Stimulated activated CD4-positive, alpha-beta T cell treated with anti-CD3 and anti-CD28 coated beads, Interleukin-2, amount 100 ng/mL, for 4 hours (primary cell): ENCODE measurements at places on chromosomes 16 and 17.

DNA sequence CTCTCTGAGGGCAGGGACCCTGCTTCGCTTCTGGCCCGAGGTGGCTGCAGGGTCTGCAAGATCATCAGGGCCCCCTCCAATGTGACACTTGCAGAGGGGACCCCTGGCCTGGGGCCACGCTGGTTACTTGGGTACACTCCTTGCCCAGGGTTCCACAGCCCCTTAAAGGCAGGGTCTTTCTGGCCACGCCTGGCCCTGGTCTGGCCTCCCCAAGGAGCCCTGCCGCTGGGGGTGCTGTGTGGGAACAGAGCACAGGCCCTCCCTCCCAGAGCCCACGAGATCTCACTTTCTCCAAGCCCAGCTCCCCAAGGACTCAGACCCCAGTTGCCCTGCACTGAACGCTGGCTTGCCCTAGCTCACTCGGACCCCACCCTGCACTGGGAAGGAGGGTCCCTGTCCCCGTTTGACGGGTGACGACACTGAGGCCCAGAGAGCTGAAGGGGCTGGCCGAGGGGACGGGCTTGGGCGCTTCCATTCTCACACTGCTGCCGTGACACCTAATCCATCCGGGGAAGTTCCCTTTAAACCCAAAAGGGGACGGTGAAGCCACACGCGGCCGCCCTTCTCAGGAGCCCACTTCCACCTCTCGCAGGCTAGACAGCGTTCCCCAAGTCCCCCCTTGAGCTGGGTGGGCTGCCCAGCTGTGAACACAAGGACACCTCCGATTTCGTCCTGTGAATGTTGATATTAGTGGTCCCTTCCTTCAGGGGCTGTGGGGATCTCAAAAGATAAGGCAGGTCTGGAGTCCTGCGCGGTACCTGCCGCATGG lies 26.9 kb upstream of the OSGIN1 start:
- no peak for DNase-seq

DNA sequence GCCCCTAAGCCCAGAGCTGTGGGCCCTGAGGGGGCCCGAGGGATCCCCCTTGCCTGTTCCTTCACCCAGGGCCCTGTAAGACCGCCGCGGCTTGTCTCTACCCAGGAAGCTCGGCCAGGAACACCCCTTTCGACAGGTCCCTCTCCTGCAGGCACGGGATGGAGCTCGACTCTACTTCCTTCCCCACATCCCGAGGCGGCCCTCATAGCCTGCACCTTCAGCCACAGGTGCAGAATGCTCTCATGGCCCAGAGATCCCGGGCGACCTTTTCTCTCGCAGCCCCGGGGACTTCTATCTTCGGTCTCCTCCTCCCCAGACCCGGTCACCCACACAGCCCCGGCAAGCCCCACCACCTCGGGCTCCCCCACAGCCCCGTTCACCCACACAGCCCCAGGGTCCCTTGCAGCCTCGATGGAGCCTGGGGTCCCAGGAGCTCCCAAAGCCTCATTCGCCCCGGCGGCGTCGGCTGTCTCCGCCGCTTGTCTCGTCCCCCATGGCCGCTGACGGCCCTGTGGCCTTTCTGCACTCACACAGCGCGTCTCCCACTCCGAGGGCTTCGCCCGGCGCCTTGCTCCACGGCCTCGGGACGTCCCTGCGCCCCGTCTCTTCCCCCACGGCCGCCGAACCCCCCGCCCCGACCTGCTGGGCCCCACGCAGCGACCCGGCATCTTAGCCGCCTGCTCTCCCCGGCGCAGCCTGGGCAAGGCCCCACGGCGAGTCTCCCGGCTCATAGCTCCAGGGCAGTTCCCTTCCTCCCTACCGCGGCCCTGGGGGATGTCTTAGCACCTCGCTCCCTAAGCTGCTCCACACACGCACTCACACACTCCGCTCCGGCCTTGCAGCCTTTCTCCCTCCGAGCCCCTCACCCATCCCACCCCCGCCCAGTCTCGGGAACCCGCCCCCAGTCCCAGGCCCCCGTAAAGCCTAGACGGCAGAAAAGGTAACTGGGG lies 650 bp downstream of the KIAA0753 start:
- DNase-seq: no peak

GRCh38 chr16:59635674-59636073 lies 901.6 kb upstream of the GOT2 start:
- DNase-seq: no peak

- DNase-seq: no peak
These were observed 5.0 kb downstream of the SRCAP start for GRCh38 chr16:30703971-30704370.

DNA sequence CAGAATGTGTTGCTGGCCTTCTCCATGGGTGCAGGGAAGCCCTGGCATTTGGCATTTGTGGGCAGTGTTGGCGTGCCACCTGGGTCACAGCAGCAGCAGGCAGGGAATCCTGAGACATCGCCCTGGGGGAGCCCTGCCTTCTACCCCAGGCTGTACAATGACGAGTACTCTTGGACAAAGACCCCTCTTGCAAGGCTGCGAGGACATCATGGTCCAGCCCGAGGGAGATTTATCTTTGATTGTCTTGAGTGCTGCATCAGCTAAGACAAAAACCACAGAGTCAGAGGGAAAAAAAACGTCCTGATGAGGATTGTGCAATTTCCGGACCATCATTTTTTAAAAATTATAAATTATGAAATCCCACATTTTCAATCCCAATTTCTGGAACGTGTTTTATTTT lies 3.7 kb downstream of the CRISPLD2 start:
- DNase-seq: no peak

GRCh38 chr17:56992364-56992763 lies 14.4 kb downstream of the SCPEP1 start:
- no peak for DNase-seq

DNA sequence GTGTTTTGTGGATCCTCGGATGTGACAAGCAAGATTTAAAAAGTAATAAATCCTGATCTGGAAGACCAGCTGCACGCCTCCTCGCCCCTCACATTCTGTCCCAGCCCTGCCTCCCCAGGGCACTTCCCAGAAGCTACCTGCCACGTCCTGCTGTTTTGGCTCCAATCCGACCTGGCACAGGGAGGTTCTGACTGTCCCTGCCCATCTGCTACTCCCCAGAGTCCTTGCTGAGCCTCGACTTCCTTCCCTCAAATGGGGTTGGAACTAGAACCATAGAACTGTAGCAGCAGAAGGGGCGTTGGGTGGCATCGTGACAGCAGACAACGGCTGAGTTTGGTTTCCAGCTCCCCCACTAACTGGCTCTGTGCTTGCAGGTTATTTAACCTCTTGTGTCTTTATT lies 71.7 kb downstream of the RPH3AL start:
- DNase-seq: no peak

- DNase-seq: no peak
These were observed 102.8 kb downstream of the XYLT1 start for GRCh38 chr16:17367923-17368322.

DNA sequence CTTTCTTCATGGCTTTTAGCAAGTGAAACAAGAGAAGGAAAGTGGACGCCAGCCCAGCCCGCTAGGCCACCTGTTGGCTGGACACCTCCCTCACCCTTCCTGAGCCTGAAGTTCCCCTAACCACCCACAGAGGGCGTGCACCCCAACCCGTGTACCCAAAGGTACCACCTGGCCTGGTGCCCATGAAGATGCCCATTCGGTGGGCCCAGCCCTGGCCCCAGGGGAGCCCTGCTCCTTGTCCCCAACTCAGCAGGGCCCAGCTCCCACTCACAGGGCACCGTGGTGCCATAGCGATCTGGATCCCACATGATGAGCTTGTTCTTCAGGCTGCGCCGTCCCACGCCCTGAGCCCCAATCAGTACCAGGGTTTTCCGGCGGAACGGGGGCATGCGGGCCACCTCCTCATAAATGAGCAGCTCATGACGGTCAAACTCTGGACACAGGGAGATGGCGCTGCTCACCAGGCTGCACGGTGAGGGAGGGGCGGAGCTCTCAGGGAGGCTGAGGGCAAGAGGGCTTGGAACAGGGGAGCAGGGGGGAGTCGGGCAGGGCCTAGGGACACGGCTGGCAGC lies 26.8 kb downstream of the MPP2 start:
- DNase-seq: peak; percentile 8

GRCh38 chr17:46035112-46035818 lies 36.2 kb downstream of the STH start:
- DNase-seq: no peak

DNA sequence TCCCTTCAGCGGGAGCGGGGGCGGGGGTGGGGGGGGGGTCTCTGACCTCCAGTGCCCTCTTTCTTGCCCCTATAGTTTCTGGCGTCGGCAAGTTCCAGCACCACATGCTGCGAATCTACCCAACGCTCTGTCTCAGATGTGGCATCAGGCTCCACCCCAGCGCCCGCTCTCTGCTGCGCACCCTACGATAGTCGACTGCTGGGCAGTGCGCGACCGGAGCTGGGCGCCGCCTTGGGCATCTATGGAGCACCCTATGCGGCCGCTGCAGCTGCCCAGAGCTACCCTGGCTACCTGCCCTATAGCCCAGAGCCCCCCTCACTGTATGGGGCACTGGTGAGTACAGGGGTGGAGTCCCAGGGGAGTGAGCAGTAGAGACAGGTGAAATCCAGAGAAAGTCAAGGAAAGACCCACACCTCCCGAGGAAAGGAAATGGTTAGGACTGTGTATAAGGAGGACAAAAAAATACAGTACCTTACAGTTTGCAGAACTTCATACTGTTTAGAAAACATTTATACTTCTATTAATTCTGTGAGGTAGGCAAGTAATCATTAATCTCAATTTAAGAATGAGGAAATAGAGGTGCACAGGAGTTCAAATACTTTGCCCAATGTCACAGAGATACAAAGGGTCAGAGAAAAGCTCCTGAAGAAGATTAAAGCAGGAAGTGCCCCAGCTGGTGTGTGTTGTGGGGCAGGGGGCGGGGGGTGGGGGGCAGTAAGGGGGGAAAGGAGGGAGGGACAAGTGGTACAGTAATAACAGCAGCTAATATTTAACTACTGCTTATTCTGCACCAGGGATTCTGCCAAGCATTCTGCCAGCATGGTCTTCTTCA lies 2.5 kb downstream of the IRX6 start:
- DNase-seq: no peak

DNA sequence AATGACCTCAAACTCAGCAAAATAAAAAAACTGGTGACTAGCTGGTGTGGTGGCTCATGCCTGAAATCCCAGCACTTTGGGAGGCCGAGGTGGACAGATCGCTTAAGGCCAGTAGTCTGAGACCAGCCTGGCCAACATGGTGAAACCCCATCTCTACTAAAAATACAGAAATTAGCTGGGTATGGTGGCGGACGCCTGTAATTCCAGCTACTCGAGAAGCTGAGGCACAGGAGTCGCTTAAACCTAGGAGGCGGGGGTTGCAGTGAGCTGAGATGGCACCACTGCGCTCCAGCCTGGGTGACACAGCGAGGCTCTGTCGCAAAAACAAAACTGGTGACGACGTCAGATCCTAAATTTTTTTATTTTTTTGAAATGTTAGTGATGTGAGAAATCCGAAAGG lies 82.6 kb upstream of the TOB1 start:
- no peak for DNase-seq

DNA sequence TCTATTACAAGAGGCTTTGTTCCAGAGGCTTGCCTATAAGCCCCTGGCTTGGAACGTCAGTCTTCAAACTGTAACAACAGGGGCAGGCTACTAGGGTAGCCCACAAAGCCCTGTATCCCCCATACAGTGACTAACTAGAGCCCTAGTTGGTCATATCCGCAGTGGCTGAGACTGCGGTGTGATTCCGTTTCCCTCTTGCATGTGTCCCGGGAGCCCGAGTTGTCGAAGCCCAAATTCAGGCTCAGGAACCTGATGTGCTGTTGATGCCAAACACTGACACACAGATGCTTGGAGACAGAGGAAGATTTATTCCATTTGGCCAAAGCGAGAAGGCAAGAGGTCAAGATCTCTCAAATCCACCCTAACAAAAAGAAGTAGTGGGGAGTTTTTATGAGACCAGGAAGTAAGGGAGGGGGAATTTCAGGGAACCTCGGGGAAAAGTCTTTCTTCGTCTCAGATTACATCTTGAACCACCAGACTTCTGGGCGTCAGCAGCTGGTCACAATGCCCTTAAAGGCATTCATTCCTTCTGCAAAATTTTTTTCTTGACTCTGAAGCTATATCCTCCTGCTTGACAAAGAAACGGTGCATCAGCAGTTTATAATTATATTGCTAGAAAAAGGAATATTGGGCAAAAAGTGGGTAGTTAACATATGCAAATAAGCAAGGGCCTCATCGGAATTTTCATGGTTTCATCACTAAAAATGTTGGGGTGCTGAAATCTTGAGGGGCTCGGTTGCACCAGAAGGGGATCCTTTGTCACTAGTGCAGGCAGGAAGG lies 879 bp downstream of the SLFN5 start:
- DNase-seq: peak; percentile 31

- peak; percentile 26 for DNase-seq
These were observed 10.9 kb downstream of the HSPB9 start for GRCh38 chr17:42133461-42134041.

DNA sequence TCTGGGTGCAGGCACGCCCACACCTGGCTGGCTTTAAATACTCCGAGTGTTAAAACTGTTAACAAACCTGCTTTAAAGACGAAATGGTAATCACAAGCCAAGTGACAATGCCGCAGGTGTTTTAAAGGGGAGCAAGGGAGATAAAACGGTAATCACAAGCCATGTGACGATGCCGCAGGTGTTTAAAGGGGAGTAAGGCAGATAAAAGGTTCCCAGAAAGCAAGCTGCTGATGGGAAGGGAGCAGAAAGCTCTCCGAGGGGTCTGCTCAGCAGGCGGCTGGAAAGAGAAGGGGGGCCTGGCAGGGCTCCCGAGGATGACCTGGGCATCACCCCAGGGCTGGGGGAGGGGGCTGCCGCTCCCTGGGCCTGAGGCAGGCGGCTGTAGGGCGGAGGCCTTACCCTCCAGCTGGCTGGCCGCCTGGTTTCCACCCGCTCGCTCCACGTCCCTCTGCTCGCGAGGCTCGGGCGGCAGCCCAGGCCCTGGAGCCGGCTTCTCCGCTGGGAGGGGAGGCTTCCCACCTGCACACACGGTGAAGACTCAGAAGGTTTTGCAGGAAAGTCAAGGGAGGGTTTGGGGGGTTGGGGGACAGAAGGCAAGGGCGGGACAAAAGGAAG lies 12.1 kb downstream of the NDUFAF8 start:
- DNase-seq: no peak
